ENCODE measurements at places on chromosomes 1 and 21. TPM values are rescaled to one million over a fixed set of nuclear protein-coding genes. Genes with fewer than 3 reads are reported as not detected.

GRCh38 chr1:172136925-172137324 is 283.6 kb upstream of the C1orf105 start:
- DNase-seq, result no peak

SMIM1 gene
- 5.4 TPM for total RNA-seq

- no peak for DNase-seq
Measured at GRCh38 chr21:42438316-42439205, 34.9 kb downstream of the UBASH3A start.

- DNase-seq, result no peak
Measured at GRCh38 chr1:197559244-197559643, 216.0 kb downstream of the DENND1B start.

DNA sequence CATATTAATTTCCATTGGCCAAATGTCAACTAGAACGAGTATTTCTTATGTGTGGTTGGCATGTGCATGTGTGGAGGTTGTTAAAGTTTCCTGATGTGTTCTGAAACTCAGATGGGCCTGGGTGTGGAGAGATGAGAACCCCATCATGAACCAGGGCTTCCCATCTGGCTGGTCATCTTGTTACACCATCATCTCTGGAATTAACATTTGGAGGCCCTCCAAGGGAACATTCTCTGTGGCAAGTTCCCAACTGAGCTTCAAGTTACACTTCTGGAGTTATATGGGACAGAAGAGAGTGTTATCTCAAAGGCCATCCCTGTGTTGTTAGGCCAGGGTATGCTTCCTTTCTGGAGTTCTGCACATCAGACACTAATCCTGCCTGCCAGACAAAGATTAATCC is 183.6 kb downstream of the TTLL7 start:
- DNase-seq, result no peak

DNA sequence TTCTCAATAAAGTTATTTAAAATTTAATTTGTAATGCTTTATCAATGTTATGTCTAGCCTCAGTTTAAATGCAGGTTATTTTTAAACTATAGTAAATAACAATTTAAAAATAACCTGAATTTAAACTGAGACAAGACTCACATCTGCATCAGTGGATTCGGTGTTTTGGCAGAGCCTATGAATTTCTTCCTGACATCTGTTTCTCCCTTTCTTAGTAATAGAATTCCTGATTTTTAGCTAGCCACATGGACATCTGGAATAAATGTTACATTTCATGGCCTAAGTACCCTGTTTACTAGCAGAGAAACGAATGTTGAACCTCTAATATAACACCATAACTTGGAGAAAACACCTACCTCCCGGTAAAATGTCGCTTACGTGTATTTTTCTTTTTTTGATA is 1141.6 kb upstream of the ADGRL2 start:
- no peak for DNase-seq

GRCh38 chr1:181659321-181659957 is 176.1 kb downstream of the CACNA1E start:
- no peak for DNase-seq

DNA sequence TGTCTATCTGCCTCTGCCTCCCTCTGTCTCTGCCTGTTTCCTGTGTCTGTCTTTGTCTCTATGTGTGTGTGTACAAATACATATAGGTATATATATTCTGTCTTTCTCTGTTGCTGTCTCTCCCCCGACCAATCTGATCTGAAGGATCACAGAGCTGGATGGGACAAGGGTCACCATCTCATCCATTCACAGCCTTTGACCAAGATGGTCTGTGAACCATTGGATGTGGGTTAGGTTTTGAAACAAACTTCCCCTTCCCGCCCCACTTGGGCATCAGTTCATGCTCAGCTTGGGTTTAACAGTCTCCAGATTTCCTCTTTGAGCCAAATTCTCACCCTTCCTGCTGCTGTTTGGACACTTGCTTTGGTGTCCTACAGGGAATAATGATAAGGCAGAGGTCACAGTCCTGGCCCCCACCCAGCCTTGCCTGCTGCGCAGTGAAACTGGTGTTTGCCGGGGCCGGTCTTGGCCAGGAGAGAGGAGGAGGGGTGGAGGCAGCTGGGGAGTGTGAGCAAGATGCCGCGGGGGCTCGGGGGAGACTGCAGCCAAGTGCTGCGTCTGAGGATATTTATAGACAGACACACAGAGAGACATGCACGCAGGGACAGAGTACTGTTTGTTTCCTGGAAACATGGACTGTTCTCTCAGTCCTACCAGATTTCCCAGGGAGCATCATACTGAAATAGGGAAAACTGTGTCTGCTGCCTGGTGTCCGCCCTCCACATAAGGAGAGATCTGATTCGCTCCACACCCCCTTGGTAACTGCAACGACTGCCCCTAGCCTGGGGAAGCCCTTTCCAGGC is 27.0 kb upstream of the BTG2 start:
- peak; percentile 83 for DNase-seq

- no peak for DNase-seq
Measured at GRCh38 chr1:114607223-114607622, 25.8 kb upstream of the BCAS2 start.
